ENCODE measurements at places on chromosomes 7 and 10.

DNA sequence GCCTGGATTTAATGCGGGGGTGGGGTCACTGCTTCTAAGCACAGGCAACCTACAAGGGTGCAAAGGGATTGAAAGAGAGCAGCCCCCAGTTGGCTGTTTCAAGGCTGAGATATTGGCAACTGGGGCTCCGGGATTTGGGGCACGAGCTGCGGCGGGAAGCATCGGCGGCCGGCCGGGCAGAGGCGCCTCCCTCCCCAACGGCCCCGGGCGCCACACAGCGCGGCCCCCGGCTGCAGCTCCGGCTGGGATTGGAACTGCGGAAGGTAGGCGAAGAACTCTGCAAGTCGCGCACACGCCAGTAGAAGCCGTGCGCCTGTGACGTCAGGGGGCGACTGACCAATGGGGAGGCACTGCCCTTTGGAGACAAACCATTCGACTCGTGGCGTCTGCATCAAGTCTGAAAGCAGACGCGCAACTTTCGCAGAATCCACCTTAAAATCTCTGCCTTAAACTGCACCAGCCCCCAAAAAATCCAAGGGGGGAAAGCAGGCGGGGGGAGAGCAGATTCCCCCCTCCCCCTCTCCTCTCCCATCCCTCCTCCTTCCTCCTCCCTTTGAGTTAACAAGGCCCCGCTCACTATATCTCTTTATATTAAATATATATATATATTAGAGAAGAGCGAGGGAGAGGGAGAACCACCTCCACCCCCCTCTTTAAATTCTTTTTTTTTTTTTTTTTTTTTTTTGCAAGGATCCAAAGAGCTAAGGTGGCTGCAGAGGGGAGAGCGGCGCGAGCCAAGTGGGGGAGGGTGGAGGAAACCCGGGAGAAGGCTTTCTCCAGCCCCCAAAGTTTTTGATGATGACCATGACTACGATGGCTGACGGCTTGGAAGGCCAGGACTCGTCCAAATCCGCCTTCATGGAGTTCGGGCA lies at the start of gene DLX6:
Gene DLX6 (plus strand): TSS at position 371 of the 872 bp plus-strand sequence. CDS start 425 bp downstream, at position 796.
- no peak for DNase-seq

DNA sequence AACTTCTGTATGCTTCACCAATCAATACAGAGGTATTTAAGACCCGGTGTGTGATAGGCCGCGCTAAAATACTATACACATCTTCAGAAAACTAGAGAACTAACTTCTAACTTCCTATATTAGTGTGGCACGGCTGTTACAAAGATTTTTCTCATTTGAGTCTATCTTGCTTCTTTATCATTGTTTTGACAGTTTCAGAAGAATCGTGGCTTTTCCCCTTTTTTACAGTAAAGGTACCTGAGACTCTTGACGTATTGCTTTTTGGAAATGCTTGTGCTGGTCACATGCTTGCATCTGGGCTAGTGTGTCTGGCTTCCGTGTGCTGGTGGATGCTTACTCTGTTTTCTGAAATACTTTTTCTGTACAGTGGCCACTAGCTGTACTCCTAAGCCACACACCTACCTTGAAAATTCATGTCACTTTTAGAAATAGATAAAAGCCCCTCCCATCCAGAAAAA lies 12.7 kb downstream of the IKZF1 start:
- DNase-seq = no peak

GRCh38 chr7:134875867-134876266 lies 96.4 kb downstream of the CALD1 start:
- DNase-seq = no peak

GRCh38 chr7:69912846-69913245 lies 314.6 kb downstream of the AUTS2 start:
- DNase-seq = no peak

GRCh38 chr7:80882213-80882801 lies 36.5 kb downstream of the SEMA3C start:
- DNase-seq = no peak

- no peak for DNase-seq
Observed at GRCh38 chr7:128270826-128271272, 29.8 kb downstream of the LEP start.

- no peak for DNase-seq
Observed at GRCh38 chr7:16080131-16080530, 341.2 kb downstream of the CRPPA start.

DNA sequence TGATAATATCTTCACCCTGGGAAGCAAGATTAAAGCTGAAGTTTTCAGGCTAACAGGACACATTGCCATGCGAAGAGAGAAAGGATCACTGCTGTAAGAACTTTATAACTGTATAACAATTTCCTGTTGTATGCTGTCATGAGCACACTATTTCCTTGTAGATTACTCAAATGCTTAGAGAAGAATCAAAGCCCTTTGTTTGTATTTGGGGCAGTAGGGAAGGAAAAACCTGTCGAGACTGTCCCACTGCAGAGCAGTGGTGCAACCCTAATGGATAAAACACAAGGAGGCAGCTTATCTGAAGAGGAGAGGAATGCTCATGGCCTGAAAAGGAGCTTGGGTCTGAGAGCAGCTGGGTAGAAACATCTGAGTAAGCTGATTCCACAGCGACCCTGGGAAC lies 327.7 kb upstream of the NPSR1 start:
- no peak for DNase-seq

DNA sequence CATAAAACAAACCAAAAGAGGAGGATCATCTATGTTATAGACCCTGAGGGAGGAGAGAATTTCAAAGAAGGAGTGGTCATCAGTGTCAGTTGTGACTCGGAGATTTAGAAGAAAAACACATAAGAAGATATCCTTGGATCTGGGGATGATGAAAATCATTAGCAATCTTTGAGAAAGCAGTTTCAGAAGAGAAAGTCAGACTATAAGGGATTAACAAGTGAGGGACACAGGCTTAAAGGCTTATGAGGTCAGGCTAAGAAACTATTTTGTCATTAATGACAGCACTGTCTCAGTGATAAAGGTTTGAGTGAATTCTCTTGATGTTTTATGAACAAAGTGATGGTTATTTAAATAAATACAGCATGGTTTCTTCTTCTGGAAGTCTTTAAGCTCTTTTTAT lies 6.1 kb upstream of the GPR85 start:
- no peak for DNase-seq

DNA sequence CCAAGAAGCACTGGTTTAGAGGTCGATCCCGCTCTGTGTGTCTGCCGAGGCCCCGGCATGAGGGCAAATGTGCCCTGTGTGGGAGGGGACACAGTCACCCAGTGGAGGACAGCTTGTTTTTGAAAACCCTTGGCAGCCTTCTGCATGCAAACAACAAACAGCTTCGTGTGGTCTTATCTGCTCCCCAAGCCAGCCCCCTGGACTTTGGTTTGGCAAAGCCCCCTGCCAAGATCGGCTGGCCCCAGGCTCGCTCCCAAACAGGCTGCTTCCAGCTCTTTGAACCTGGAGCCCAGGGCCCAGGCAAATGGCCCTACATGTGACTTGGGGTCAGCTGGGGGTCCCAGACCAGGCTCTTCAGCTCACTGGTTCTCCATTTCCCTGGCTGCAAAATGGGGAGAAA lies 2.9 kb downstream of the ELN start:
- no peak for DNase-seq

GRCh38 chr7:18445916-18446520 lies 49.5 kb upstream of the HDAC9 start:
- no peak for DNase-seq

GRCh38 chr10:93113042-93113441 lies 39.3 kb downstream of the CYP26A1 start:
- DNase-seq = no peak

GRCh38 chr7:64509583-64509982 lies 53.3 kb downstream of the ZNF680 start:
- no peak for DNase-seq

Data from stimulated activated naive B cell treated with anti-CD40 and anti-IgM and Interleukin-4, amounts not matched to agents 10 μg/mL and 1 μg/mL and 100 μg/mL, for 72 hours (primary cell).